ENCODE measurements at places on chromosomes 5 and 9. TPM values are rescaled to one million over a fixed set of nuclear protein-coding genes. Genes with fewer than 3 reads are reported as not detected.

The BAAT gene
- total RNA-seq: 0.31 TPM

The GPR151 gene
- not detected for total RNA-seq

The TMEM171 gene
- total RNA-seq: 4.0 TPM

The GDA gene
- total RNA-seq: 0.96 TPM

The SLC6A3 gene
- total RNA-seq: 1.3 TPM

The MLANA gene
- total RNA-seq: not detected

The CDC25C gene
- total RNA-seq: 8.8 TPM

The LRRC19 gene
- not detected for total RNA-seq

The SLC25A51 gene
- total RNA-seq: 23.6 TPM

The OR2K2 gene
- total RNA-seq: not detected

The PCDHGA10 gene
- total RNA-seq: not detected

The DNAH5 gene
- total RNA-seq: 1.9 TPM

The PDZD2 gene
- total RNA-seq: 0.42 TPM

The LHX2 gene
- total RNA-seq: 4.1 TPM

The ACTBL2 gene
- not detected for total RNA-seq

The PCA3 gene
- total RNA-seq: not detected

The CCL21 gene
- total RNA-seq: not detected

The SPATA31C1 gene
- total RNA-seq: not detected

The NKD2 gene
- total RNA-seq: 25.5 TPM

The ADGRD2 gene
- total RNA-seq: 0.03 TPM

The MZB1 gene
- not detected for total RNA-seq

The ZNF462 gene
- total RNA-seq: 3.6 TPM

The DPYSL3 gene
- 18.3 TPM for total RNA-seq

The HRCT1 gene
- 0.34 TPM for total RNA-seq

The RNF183 gene
- total RNA-seq: 0.19 TPM

The TAS2R1 gene
- not detected for total RNA-seq

The FOXD4 gene
- 0.13 TPM for total RNA-seq

The SELENOP gene
- 0.37 TPM for total RNA-seq

The GRAMD2B gene
- total RNA-seq: 1.1 TPM

The RNF224 gene
- 0.32 TPM for total RNA-seq

The TSSK1B gene
- total RNA-seq: not detected

The NR4A3 gene
- total RNA-seq: 1.5 TPM

The SPRY4 gene
- 11.4 TPM for total RNA-seq

The RFESD gene
- 1.3 TPM for total RNA-seq

The STPG3 gene
- not detected for total RNA-seq

The ISL1 gene
- not detected for total RNA-seq

The IL3 gene
- not detected for total RNA-seq

The TEK gene
- 0.15 TPM for total RNA-seq

The IFNA17 gene
- total RNA-seq: not detected

The ARL14EPL gene
- 0.11 TPM for total RNA-seq

The PSD2 gene
- 0.01 TPM for total RNA-seq

The PRDM9 gene
- total RNA-seq: 0.02 TPM

All from A549 treated with AZD2906 at 1 μM for 4 hours (cell line).